Stimulated activated CD8-positive, alpha-beta memory T cell treated with anti-CD3 and anti-CD28 coated beads, Interleukin-15, amount 100 ng/mL, for 48 hours (primary cell): ENCODE measurements at places on chromosomes 2 and 18.

DNA sequence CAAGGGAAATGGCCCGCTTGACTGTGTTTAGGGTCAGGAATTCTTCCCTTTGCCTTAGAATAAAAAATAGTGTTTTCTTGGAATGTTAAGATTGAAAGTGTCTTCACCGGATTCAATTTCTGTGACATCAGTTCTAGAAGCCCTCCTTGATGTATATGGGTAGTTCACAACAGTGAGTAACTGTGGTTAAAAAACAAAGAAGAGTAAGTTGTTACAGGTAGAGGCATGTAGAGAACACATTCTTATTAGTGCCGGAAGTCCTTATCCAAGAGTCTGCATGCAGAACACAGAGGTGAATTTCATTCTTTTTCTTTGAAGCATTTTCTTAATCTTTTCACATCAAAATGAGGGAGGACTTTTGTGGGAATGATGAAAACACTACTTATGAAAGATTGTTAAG is 105.5 kb downstream of the FMNL2 start:
- no peak for DNase-seq

GRCh38 chr18:55510809-55511208 is 77.2 kb downstream of the TCF4 start:
- no peak for DNase-seq

- no peak for DNase-seq
These were observed 51.1 kb downstream of the TLK1 start for GRCh38 chr2:171109571-171109970.

DNA sequence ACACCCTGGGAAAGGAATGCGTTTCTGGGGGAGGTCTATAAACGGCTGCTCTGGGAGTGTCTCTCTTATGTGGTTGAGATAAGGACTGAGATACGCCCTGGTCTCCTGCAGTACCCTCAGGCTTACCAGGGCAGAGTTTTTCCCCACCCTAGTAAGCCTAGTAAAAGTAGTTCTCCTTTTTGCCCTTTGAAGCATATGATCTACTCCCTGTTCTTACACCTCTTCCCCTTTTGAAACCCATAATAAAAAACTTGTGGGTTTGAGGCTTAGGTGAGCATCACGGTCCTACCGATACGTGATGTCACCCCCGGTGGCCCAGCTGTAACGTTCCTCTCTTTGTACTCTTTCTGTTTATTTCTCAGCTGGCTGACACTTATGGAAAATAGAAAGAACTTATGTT is 97.4 kb downstream of the FSIP2 start:
- no peak for DNase-seq

DNA sequence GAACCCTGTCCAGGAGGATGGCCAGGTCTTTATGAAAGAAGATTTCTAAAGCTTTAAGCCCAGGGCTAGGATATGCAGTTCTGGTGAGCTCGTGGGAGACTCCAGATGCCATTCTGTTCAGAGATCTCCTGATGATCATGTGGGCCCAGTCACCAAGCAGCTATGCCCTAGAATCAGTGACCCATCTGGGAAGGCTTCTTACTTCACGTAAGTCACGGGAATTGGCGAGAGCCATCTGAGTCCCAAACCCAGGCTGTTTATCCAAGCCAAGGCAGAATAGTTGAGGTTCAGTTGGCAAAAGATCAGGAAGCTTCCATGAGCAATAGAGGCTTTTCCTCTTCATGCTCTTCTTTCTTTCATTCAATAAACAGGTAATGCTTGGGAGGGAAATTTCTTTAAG is 23.9 kb downstream of the ANTXR1 start:
- DNase-seq, result no peak

GRCh38 chr2:3959372-3959771 is 256.0 kb downstream of the DCDC2C start:
- DNase-seq, result no peak

GRCh38 chr2:197952540-197953202 is 148.3 kb downstream of the PLCL1 start:
- no peak for DNase-seq

DNA sequence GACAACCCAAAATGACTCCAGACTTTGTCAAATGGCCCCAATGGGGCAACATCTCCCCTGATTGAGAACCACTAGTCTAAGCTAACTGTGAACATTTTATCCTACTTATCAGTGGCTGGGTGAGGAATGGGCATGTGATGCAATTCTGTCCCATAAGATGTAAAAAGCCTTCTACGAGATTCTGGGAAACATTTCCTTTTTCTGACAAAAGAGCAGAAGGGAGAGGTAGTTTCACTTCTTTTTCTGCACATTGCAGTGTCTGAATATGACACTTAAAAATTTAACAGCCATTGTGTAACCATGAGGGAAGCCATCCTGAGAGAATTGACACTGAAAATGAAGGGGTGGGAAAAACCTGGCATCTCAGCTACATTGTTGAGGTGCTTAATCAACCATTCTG is 17.3 kb upstream of the MARCHF4 start:
- no peak for DNase-seq

GRCh38 chr18:10455726-10456453 is 1.5 kb downstream of the APCDD1 start:
- DNase-seq, result no peak

GRCh38 chr2:221502270-221503010 is 69.7 kb downstream of the EPHA4 start:
- DNase-seq, result no peak

- DNase-seq, result no peak
These were observed 185.2 kb upstream of the EPC2 start for GRCh38 chr2:148459377-148459778.

DNA sequence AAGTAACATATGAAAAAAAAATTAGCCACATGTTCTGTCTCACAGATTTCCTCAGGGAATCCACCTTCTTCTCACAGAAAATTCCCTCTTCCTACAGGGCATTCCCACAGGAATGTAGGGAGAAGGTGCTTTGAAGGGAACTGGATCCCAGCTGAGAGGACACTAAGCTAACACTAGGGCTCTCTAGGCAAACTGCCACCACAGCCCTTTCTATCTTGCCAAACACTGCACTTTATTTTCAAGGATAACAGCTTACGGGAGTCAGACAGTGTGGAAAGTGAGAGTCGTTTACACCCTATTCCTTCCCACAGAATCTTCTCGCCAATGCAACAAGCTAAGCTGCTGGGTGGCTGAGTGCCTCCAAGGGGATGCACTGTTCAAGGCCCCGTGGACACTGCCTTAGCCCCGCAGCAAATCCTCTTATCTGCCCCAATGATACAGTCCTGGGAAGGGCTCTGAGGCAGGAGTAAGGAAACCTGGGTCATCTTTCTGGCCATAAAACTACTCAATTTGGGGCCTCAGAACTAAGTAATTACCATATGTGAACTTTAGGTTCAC is 76.9 kb downstream of the CCDC93 start:
- DNase-seq, result no peak

- DNase-seq, result no peak
These were observed 62.1 kb downstream of the TMEM17 start for GRCh38 chr2:62443886-62444285.

DNA sequence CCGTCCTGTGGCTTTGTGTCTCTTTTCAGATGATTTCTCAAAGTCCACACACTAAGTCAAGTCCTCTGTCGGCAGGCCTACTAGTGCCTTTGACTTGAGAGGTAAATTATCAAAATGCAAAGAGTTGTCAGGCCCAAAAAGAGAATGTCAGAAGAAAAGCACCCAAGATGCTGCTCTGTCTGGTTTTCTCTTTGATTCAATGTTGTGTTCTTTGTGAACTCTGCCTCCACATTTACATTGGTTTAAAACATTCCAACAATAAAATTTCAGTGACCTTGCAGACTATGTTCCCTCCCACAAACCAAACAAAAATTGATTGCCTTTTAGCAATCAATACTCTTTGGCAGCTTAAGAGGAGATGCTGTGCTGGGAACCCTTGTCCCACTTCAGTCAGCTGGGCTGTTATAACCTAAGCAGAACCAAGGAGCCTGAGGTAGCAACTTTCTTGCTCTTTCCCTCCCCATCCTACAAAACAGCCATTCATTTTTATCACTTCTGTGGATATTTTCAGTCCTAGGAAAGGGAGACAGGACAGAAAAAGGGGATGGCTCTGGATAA is 19.6 kb upstream of the SATB2 start:
- no peak for DNase-seq

- DNase-seq, result no peak
These were observed 1530.9 kb upstream of the LRRTM1 start for GRCh38 chr2:81835321-81836000.

GRCh38 chr2:70751881-70752280 is 16.1 kb downstream of the ADD2 start:
- no peak for DNase-seq

GRCh38 chr18:60022671-60023276 is 123.0 kb downstream of the PMAIP1 start:
- DNase-seq, result no peak

DNA sequence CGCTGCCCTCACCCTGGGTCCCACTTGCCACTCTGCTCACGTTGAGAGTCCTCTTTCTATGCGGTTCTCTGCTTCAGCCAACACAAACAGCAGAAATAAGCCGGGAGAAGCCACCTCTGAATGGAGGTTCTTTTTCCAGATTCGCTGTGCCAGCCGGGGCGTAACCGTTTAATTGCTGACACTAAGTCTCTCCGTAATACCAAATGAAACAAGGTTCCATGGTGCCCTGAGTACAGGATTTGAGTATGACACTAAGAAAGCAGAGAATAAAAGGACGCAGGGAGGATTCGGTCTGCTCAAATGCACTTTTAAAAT is 37.6 kb downstream of the CTIF start:
- DNase-seq, result no peak

- DNase-seq, result no peak
These were observed 106.9 kb downstream of the ZNF521 start for GRCh38 chr18:25244924-25245698.

DNA sequence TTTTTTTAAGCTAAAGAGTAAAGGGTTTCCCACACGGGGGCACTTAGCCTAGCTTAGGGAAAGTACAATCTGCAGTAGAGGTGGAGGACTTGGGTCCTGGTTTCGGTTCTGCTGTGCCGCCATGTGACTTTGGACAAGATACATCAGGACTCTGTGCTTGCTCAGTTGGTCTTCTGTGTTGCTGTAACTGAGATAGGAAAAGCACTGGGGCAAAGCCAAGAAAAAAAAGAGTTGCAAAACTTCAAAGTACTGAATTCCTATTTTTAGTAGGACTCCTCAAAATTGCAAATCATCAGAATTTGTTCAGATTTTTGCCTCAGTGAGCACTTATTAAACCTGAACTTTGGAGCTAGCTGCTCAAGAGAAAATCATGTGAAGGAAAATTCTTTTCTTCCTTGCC is 96.3 kb upstream of the STON1 start:
- DNase-seq, result no peak

- DNase-seq, result no peak
These were observed 66.5 kb upstream of the CABLES1 start for GRCh38 chr18:23068570-23069310.

DNA sequence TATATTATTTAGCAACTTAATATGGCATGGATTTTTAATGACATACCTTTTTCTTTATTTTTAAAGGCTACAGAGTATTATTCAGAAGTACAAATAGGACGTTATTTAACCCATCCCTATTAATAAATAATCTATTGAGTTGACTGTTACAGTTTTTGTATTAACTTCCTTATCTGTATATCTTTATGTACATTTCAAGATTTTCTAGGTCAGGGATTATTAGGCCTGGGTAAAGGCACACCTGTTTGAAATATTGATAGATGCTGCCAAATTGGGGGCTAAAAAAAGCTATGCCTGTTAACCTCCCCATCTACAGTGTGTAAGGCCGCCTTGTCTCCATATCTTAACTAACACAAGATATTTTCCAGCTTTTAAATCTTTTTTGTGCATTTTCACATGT is 6.6 kb downstream of the NPAS2 start:
- DNase-seq, result no peak

GRCh38 chr2:159706385-159706980 is 5.8 kb upstream of the MARCHF7 start:
- no peak for DNase-seq

DNA sequence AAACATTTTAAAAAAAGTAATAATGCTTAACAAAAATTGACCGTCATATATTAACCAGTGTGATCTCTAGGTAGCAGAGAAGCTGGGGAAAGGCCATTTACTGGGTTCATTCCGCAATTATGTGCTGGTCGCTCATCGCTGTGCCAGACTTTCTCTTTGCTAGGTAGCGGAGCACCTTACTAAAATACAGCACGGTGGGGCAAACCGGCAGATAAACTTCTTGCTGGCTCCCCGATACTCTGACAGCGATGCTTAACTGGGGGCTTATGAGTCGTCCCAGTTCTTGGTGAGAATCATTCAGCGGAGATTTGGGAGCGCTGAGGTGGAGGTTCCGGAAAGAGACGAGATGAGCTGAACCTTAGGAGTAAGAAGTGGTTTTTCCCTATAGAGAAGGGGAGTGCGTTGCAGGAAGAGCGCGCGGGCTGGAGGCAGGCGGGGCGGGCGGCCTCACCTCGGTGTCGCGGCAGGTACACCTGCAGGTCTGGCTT is 605 bp downstream of the C2orf68 start:
- no peak for DNase-seq

DNA sequence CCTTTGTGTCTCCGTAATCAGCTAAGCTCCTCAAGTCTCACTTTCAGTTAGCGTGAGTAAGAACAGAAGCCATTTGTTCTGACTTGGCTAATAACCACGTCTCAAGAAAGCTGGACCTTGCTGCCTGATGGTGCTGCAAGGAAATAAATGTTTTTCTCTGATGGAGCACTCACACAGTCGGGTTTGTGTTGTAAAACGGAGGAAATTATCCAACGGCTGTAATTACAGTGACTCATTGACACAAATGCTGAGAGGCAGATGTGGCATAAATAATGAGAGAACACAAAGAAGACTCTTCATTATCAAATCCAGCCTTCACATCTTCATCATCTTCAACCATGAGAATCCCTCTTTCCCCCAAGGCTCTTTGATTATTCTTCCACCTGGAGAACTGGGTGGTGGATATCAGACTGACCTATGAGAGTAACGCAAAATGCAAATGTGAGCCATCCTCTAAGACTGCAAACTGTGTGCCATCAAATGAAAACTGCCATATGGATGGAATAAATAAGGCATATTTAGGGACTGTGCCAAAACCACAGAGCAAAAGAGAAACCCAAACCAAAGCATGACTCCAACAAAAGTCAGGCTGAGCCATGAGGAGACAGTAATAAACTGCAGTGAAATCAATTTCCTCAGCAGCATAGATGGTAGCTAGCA is 252.6 kb downstream of the RND3 start:
- DNase-seq, result no peak

DNA sequence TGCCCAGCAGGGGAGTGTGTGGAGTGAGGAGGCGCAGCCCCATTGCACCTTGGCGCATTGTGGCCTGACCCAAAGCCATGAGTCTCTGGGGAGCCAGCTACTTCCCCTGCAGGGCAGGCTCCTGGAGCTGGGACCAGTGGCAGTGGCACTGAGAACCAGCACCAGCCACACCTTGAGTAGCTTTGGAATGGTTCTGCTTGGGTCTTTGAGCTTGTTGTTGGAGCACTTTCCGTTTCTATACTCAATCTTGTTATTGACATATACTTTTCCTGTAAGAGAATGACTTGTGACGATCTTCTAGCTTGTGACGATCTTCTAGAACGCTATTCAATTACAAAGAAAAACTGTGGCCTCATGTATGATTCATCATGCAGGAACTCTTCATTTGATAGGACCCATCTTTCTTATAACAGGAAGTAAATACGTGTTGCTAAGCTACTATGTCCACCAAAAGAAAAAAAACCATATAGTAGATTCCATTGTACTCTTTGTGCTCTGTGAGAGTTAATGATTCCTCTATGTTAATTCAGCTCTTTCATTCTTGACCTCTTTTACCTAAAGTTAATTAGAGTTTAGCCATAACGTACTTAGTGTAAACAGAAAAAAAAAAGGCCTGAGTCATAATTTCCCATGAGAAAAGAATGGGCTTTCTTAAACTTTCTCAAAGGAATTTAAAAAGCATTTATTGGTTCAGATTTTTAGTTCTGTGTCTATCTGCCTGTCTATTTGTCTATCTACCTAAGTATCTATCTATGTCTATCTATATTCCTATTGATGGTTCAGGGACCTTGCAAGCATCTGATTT is 113.1 kb downstream of the GATA6 start:
- DNase-seq, result no peak
